ENCODE measurements at places on chromosomes 3 and 15.

DNA sequence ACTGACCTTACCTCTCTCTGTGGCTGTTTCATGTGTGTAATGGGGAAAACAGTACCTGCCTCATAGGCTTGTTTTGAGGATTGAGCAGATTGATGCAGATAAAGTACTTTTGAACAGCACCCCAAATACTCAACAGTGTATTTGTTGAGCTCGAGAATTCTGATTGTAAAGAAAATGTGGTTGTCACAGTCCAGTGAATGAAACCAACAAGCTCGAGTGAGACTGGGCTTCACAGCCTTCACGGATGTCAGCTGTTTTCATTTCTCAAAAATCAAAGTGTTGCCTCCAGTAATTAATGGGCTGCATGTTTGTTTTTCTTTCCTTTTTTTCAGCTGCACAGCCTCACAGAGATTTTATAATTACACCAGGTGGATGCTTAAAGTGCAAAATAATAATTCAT lies 43.7 kb downstream of the PARP15 start:
- no peak for DNase-seq

DNA sequence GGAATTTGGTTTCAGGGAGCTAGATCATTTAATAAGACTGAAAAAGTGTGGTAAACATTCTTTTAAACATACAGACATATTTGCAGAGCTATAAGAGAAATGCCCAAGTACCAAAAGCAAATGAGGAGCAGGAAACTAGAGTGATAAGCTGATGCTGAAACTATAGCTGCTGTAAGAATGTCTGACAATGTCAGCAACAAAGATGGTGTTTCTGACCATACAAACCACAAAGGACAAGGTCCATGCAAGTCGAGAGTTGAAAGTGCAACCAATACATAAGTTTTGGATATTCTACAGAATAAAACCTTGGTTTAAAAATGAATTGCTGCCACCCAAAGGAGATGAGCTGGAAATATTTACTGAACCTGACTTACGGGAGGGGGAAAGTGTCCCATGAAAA lies 610.2 kb downstream of the TBL1XR1 start:
- no peak for DNase-seq

GRCh38 chr3:9028134-9028533 lies 64.9 kb upstream of the RAD18 start:
- DNase-seq = no peak

GRCh38 chr15:23835953-23836352 lies 148.8 kb upstream of the NDN start:
- DNase-seq = no peak

- no peak for DNase-seq
Observed at GRCh38 chr15:45884289-45884688, 249.5 kb downstream of the SQOR start.

DNA sequence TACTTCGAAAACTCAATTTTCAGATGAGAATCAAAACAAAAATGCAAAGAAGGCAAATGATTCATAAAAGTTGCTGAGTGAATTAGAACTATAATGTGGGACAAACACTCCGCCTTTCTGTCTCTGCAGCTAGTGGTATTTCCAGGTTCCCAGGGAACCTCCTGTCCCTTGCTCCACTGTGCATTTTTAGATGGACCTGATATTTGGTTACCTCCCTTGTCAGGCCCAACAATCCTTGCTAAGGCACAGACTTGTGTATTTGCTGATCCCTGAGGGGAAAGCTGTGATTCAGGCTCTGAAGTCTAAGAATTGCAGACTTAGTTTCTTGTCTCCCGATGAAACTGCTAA lies 162.7 kb downstream of the LPP start:
- DNase-seq = no peak

GRCh38 chr3:194471863-194472262 lies 14.9 kb downstream of the ATP13A3 start:
- no peak for DNase-seq

- no peak for DNase-seq
Observed at GRCh38 chr3:140724856-140725812, 47.3 kb downstream of the TRIM42 start.

GRCh38 chr3:100093831-100094230 lies 20.5 kb downstream of the FILIP1L start:
- DNase-seq = no peak

- DNase-seq = peak; percentile 43
Observed at GRCh38 chr15:38707802-38708671, 143.4 kb upstream of the RASGRP1 start.

GRCh38 chr3:141644931-141645330 lies 93.2 kb upstream of the RNF7 start:
- peak; percentile 67 for DNase-seq

GRCh38 chr15:69715210-69715609 lies 262.6 kb downstream of the RPLP1 start:
- DNase-seq = no peak

DNA sequence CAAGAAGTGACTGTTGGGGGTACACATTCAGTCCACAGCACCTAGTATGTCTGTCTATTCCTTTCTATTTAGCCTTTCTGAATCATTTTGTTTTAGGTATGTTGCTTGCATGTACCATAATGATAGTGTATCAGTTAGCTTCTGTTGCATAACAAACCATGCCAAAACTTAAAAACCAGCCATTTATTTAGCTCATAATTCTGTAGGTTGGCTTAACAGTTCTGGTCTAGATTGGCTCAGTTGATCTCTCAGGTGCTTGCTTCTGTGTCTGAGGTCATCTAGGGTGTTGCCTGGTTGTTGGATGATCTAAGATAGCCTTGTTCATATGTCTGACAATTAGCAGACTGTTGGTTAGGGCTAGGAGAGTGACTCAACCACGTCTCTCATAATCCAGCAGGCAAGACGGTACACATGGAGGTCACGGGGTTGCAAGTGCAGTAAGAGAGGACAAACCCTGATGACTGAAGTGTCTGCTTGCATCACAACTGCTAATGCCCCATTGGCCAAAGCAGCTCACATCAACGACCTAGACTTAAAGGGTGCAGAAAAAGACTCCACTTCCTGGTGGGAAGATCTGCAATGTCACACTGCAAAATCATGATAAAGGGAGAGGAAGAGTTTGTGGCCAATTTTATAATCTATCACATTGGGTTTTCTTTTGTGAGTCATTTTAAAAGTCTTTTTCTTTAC lies 6.8 kb upstream of the PDCD6IP start:
- peak; percentile 74 for DNase-seq

- DNase-seq = no peak
Observed at GRCh38 chr3:73939985-73940384, 315.2 kb upstream of the PDZRN3 start.

- DNase-seq = no peak
Observed at GRCh38 chr3:58776231-58776630, 109.7 kb upstream of the FAM3D start.

- no peak for DNase-seq
Observed at GRCh38 chr3:105040026-105040622, 326.6 kb upstream of the ALCAM start.

DNA sequence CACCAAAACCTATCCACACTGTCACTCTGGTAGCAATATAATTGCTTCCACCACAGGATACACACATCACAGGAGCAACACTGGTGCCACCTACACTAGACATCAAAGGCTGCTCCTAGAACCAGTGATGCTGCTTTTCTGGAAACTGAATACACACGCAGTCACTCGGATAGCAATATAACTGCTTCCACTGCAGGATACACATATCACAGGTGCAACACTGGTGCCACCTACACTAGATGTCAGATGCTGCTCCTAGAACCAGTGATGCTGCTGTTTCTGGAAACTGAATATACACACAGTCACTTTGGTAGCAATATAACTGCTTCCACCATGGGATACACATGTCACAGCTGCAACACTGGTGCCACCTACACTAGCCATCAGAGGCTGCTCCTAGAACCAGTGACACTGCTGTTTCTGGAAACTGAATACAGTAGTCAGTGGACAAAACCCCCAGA lies 6.9 kb upstream of the TNFSF10 start:
- no peak for DNase-seq

GRCh38 chr3:72480366-72480765 lies 367.9 kb downstream of the SHQ1 start:
- no peak for DNase-seq

DNA sequence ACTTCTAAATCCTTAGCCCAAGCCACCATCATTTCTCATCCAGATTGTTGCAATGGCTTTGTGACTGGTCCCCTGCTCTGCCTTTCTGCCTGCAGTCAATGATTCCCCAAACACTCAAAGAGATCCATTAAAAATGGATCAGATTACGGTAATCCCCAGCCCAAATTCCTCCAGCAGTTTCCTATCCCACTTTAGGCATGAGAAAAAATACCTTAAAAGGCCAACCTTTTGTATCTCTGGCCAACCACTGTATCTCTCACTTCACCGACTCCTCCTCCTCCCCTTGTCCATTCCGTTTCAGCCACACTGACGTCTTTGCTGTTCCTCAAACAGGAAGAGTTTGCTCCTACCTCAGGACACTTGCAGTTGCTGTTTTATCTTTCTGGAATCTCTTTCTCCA lies 20.9 kb upstream of the IL1RAP start:
- DNase-seq = no peak

DNA sequence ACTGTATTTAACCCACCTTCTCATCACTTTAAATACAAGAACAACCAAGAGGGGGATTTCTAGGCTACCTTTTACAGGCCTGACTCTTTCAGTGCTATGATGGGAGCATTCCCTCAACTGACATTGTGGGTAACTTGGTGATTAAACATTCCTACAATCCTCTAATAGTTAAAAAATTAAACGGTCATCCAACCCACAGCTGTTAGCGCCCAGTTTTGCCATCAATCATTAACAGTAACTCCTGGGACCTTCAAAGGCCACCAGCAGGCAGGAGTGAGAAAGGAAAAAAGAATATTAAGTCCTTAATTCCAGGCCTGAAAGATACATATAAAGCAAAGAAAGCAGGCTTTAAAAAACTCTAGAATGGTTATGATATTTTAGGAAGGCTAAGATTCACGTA lies 512.1 kb downstream of the MAGI1 start:
- no peak for DNase-seq

- DNase-seq = no peak
Observed at GRCh38 chr3:21718943-21719591, 31.9 kb downstream of the ZNF385D start.

- peak; percentile 3 for DNase-seq
Observed at GRCh38 chr3:44289882-44290462, 48.3 kb downstream of the TOPAZ1 start.

GRCh38 chr3:31105438-31106077 lies 211.1 kb upstream of the GADL1 start:
- DNase-seq = peak; percentile 97

- DNase-seq = no peak
Observed at GRCh38 chr3:70743754-70744153, 431.3 kb upstream of the MDFIC2 start.

DNA sequence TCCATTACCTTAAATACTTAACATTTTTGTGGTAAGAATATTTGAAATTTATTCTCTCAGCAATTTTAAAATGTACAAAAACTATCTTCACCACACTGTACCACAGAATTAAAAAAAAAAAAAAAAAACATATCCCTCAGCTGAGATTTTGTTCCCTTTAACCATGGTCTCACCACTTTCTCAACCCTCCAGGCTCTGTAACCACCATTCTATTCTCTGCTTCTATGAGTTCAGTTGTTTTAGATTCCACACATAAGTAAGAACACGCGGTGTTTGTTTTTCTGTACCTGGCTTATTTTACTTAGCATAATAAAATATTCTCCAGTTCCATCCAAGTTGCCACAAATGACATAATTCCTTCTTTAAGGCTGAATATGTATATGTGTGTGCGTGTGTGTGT lies 41.5 kb downstream of the CSNK1G1 start:
- DNase-seq = no peak

DNA sequence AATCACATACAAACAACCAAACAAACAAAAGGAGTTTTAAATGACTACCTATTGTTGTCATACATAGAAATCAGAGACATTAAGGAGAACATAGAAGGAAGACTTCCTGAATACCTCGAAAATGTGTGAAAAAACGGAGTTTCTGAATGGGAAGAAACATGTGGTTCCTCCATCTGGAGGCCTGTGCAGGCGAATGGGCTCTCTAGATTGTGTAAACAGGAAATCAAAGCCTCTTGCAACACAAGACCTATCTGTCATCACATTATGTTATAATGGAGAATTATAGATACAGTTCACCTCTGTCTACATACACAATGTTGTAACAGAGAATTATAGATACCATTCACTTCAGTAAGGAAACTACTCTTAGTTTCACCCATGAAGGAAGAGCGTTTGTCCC lies 44.1 kb downstream of the RUBCN start:
- no peak for DNase-seq

DNA sequence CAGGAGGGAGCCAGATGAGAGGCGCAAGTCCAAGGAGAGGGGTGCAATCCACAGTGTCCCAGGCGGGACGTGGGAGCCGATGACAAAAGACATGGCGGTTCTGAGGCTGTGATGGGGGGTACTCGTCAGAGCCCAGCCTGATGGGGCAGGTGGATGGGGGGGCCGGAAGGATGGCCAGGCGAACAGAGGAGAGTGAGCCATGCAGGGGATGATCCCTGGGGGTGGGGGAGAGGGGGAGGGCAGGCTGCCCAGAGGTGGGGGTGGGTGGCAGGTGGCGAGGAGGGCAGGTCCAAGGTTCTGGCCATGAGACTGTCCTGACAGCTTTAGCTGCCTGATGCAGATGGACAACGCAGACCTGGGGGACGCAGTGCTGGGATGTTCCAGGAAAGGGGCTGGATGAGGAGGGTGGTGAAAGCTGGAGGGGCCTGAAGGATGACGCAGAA lies 8.9 kb upstream of the CSPG4 start:
- DNase-seq = no peak

GRCh38 chr3:24496529-24497482 lies 2.2 kb upstream of the THRB start:
- peak; percentile 45 for DNase-seq

GRCh38 chr3:148625095-148625736 lies 72.5 kb upstream of the AGTR1 start:
- no peak for DNase-seq

- DNase-seq = no peak
Observed at GRCh38 chr3:126028096-126028495, 55.8 kb downstream of the SLC41A3 start.

DNA sequence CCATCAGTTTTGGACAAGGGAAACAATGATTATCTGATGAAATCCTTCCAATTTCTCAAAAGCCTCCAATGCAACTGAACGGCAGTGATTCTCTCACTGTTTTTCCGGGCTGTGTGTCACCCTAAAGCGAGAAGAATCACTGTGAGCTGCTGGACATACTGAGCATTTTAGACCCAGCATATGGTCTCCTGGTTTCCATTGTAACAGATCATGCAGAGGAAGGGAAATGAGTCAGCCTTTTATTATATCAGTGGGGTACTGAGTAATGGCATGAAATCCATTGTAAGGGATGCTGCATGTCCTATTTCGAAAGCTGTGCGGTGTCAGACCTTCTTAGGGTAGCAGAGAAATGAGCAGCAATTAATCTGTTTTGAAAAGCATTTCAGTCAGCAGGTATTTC lies 287.1 kb downstream of the IL5RA start:
- peak; percentile 93 for DNase-seq

GRCh38 chr3:44842376-44842775 lies 19.3 kb upstream of the TMEM42 start:
- no peak for DNase-seq

- no peak for DNase-seq
Observed at GRCh38 chr3:126118591-126118990, 34.7 kb upstream of the SLC41A3 start.
